ENCODE measurements at places on chromosomes 6 and 20. TPM values are rescaled to one million over a fixed set of nuclear protein-coding genes. Genes with fewer than 3 reads are reported as not detected.

Gene TLDC2
- not detected for total RNA-seq

Gene PACRG
- total RNA-seq: 0.81 TPM

- DNase-seq: no peak
- no peaks in the 10 kb centered on the region for H3K4me1 ChIP-seq
- H3K27ac ChIP-seq: no peak overlapping the region
These were observed 472.3 kb upstream of the CITED2 start for GRCh38 chr6:139846538-139847456.

- no peaks in the 10 kb centered on the region for H3K4me1 ChIP-seq
- H3K27me3 ChIP-seq: no peaks in the 10 kb centered on the region
- H3K4me3 ChIP-seq: no peak overlapping the region
- no peak overlapping the region for H3K27ac ChIP-seq
- no peak for DNase-seq
These were observed 157.1 kb upstream of the SMLR1 start for GRCh38 chr6:130670142-130670541.

Gene TFAP2C
- total RNA-seq: not detected

DNA sequence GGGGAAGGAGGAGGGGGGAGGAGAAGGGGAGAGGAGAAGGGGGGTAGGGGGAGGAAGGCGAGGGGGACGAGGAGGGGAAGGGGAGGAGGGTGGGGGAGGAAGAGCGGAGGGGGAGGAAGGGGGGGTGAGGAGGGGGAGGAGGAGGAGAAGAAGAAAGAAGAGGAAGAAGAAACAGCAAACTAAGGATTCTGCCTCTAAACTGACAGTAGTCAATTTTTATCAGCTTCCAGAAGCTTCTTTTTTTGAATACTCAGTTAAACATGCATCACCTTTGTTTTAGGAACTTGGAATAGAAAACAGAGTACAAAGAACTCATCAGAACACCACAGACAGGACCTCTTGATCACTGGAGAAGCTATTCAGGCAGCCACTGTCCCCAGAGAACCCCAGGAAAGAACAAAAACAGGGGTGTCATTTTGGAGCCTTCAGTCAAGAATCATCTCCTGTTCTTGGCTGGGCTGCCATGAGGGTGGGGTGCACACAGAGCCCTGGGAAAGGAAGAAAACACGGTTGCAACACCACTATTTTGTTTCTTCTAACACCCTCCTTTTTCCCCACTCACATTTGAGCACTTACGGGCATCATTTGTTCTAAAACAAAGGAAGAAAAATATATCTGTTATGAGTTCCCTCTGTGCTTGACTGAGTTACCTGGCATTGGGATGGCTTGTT is 67.4 kb downstream of the TMEM170B start:
- no peak overlapping the region for H3K4me3 ChIP-seq
- no peak for DNase-seq
- no peaks in the 10 kb centered on the region for H3K36me3 ChIP-seq
- H3K27me3 ChIP-seq: no peaks in the 10 kb centered on the region
- no peak overlapping the region for H3K27ac ChIP-seq

Gene CST3
- total RNA-seq: 21.8 TPM

GRCh38 chr20:50510706-50511542 is 741 bp downstream of the PTPN1 start:
- DNase-seq: no peak
- peak overlapping the region; percentile 84 for H3K4me3 ChIP-seq
- H3K27ac ChIP-seq: peak overlapping the region; percentile 81
- no peaks in the 10 kb centered on the region for H3K27me3 ChIP-seq
- peaks cover 34% of the 10 kb centered on the region for H3K4me1 ChIP-seq

GRCh38 chr6:152170702-152171667 is 363.5 kb downstream of the ESR1 start:
- peak overlapping the region; percentile 46 for H3K27ac ChIP-seq
- peaks cover 85% of the 10 kb centered on the region for H3K36me3 ChIP-seq
- peaks cover 29% of the 10 kb centered on the region for H3K4me1 ChIP-seq
- H3K4me3 ChIP-seq: peak overlapping the region; percentile 26
- DNase-seq: peak; percentile 59

GRCh38 chr6:19964115-19964514 is 126.9 kb downstream of the ID4 start:
- DNase-seq: no peak
- no peaks in the 10 kb centered on the region for H3K4me1 ChIP-seq
- H3K4me3 ChIP-seq: no peak overlapping the region
- H3K27ac ChIP-seq: no peak overlapping the region
- H3K27me3 ChIP-seq: no peaks in the 10 kb centered on the region

- DNase-seq: no peak
- H3K4me3 ChIP-seq: no peak overlapping the region
- H3K4me1 ChIP-seq: no peaks in the 10 kb centered on the region
- no peaks in the 10 kb centered on the region for H3K36me3 ChIP-seq
- H3K27ac ChIP-seq: no peak overlapping the region
These were observed 66.7 kb upstream of the SAMD5 start for GRCh38 chr6:147441751-147442150.

DNA sequence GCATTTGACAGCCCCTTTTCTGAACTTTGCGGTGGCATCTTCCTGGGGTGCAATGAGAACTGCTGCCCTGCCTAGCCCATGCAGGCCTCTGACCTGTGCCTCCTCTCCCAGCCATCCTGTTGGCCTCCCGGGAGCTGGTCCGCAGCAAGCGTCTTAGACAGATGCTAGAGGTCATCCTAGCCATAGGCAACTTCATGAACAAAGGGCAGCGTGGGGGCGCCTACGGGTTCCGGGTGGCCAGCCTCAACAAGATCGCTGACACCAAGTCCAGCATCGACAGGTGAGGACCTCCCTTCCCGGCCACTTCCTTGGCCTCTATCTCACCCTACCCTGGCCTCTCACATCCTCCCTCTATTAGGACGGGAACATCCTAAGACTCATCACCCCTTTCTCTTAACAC is 37.6 kb downstream of the MOCS1 start:
- H3K27me3 ChIP-seq: no peaks in the 10 kb centered on the region
- no peaks in the 10 kb centered on the region for H3K36me3 ChIP-seq
- DNase-seq: no peak
- H3K4me3 ChIP-seq: no peak overlapping the region
- H3K4me1 ChIP-seq: no peaks in the 10 kb centered on the region
- no peak overlapping the region for H3K27ac ChIP-seq

- H3K36me3 ChIP-seq: no peaks in the 10 kb centered on the region
- peaks cover 10% of the 10 kb centered on the region for H3K27me3 ChIP-seq
- H3K27ac ChIP-seq: no peak overlapping the region
- peaks cover 33% of the 10 kb centered on the region for H3K4me1 ChIP-seq
- no peak overlapping the region for H3K4me3 ChIP-seq
- DNase-seq: peak; percentile 37
These were observed 49.3 kb downstream of the PRR18 start for GRCh38 chr6:166258854-166259276.

Gene C6orf15
- total RNA-seq: not detected

Gene HLA-DOB
- 3.2 TPM for total RNA-seq

GRCh38 chr6:129370268-129370916 is 339.6 kb downstream of the ARHGAP18 start:
- H3K4me1 ChIP-seq: no peaks in the 10 kb centered on the region
- H3K4me3 ChIP-seq: no peak overlapping the region
- no peaks in the 10 kb centered on the region for H3K27me3 ChIP-seq
- DNase-seq: peak; percentile 16
- H3K36me3 ChIP-seq: no peaks in the 10 kb centered on the region
- H3K27ac ChIP-seq: no peak overlapping the region

DNA sequence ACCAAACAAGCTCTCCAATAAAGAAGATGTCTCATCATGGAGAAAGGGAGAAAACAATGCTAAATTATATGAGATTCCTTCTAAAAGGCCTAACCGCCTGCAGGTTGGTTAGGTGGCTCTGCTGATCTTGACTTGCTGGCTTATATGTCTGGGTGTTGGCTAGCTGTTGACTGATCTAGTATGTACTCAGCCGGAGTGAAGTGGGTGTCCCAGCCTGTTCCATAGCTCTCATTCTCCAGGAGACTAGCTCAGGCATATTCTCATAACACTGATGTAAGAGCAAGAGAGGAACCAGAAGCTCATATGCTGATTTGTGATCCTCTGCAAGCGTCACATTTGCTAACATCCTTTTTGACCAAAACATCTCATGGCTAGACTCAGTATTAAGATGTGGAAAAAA is 473.0 kb downstream of the BMP2 start:
- H3K4me1 ChIP-seq: no peaks in the 10 kb centered on the region
- no peak overlapping the region for H3K27ac ChIP-seq
- H3K36me3 ChIP-seq: no peaks in the 10 kb centered on the region
- no peaks in the 10 kb centered on the region for H3K27me3 ChIP-seq
- H3K4me3 ChIP-seq: no peak overlapping the region

- no peaks in the 10 kb centered on the region for H3K36me3 ChIP-seq
- H3K4me1 ChIP-seq: no peaks in the 10 kb centered on the region
- H3K4me3 ChIP-seq: no peak overlapping the region
- H3K27me3 ChIP-seq: no peaks in the 10 kb centered on the region
- no peak for DNase-seq
- no peak overlapping the region for H3K27ac ChIP-seq
These were observed 213.2 kb upstream of the ZNF217 start for GRCh38 chr20:53806683-53807401.

Gene CPNE5
- 0.28 TPM for total RNA-seq

DNA sequence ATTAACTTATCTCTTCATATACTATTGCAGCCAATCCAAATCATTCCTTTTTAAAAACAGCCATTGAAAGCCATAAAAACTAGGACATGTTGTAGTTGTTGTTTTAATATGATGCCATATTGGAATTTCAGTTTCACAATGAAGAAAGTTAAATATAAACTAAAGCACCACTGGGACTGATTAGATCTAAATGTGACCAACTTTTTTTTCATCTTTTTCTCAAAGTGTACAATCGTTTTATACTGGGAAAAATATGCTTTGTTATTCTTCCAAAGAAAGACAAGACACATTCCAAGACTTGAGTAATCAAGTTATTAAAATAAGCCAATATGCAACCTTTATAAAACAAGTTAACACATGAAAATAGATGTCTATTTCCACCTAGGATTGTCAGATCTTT is 68.5 kb downstream of the THEMIS start:
- peaks cover 49% of the 10 kb centered on the region for H3K36me3 ChIP-seq
- no peaks in the 10 kb centered on the region for H3K27me3 ChIP-seq
- H3K27ac ChIP-seq: no peak overlapping the region
- H3K4me3 ChIP-seq: no peak overlapping the region
- no peak for DNase-seq

- no peak overlapping the region for H3K4me3 ChIP-seq
- H3K27me3 ChIP-seq: no peaks in the 10 kb centered on the region
- DNase-seq: no peak
- H3K4me1 ChIP-seq: peaks cover 4% of the 10 kb centered on the region
These were observed 15.0 kb downstream of the AFG1L start for GRCh38 chr6:108309844-108310243.

Gene THBD
- 2.4 TPM for total RNA-seq

Gene ERVFRD-1
- not detected for total RNA-seq

DNA sequence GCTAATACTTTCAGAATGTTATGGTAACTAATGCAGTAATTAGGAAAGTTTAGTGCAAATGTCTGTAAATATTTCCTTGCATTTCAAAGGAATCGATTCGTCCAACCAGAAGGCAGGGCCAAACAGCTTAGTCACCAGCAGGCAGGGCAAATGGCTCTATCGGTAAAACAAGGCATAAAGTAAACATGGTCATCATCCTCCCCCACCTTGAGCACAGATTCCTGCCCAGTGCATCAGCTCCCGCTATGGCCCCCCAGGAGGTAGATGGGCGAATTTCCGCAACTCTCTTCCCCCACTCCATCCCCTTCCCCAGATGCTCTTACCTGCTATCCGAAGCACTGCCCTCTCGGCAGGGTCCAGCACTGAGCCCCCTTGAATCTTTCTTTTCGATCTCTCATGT is 103.8 kb upstream of the BEND6 start:
- peak overlapping the region; percentile 20 for H3K4me3 ChIP-seq
- H3K27ac ChIP-seq: no peak overlapping the region
- peaks cover 32% of the 10 kb centered on the region for H3K27me3 ChIP-seq
- no peak for DNase-seq

DNA sequence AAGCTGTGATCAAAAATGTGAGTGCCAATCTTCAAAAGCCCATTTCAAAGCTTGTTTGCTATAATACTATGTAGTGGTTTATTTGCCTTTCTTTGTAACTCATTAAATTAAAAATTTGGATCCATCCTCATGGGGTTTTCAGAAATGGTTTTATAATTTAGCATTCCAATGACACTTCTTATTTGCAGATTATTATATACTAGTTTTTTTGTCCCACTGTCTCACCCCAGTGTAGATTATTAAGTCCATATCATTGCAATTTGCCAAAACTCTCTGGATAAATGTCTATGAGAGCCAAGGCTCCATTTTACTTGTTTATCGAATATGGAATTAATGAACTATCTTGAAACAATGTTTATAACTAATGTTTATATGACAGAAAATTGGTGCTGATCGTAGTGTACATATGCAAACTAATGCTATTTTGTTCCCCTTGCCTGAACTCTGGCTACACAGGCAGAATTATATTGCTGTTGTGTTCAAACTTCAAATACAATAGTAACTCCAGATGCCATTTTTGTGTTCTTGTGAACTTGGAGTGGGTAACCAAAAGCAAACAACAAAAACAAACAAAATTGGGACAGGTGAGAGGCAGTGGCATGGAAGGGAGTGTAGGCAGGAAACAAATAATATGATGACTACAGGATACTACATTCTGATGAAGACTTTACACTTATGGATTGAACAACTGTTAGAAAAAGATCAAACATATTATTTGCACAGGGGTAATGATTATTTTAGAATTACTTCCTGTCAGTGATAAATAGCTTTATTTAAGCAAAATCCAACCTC is 307.1 kb upstream of the FLRT3 start:
- no peak for DNase-seq
- H3K4me1 ChIP-seq: no peaks in the 10 kb centered on the region
- H3K36me3 ChIP-seq: no peaks in the 10 kb centered on the region
- H3K4me3 ChIP-seq: no peak overlapping the region
- no peak overlapping the region for H3K27ac ChIP-seq
- no peaks in the 10 kb centered on the region for H3K27me3 ChIP-seq

DNA sequence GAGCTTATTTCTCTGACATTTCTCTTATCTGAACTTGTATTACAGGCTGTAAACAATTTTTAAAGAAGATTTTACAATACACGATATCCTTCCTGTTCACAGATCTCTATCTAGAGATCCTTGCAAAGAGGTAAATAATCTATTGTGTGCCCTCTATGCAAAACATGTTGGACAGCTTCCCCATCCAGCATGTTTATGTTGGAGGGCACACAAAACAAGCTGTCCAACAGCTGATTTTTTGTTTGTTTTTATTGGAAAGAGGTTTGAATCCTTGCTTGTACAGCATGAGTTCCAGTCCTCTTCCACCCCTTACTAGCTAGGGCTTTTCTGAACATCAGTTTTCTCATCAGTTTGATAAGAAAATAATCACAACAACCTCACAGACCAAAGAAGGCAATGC is 62.3 kb upstream of the SYNDIG1 start:
- no peak overlapping the region for H3K27ac ChIP-seq
- no peaks in the 10 kb centered on the region for H3K27me3 ChIP-seq
- no peak for DNase-seq
- no peaks in the 10 kb centered on the region for H3K36me3 ChIP-seq

Data from CD4-positive, alpha-beta T cell (primary cell).